ENCODE measurements at places on chromosomes 5 and 9.

- peak; percentile 75 for DNase-seq
Measured at GRCh38 chr5:39283231-39283818, 64.0 kb upstream of the FYB1 start.

DNA sequence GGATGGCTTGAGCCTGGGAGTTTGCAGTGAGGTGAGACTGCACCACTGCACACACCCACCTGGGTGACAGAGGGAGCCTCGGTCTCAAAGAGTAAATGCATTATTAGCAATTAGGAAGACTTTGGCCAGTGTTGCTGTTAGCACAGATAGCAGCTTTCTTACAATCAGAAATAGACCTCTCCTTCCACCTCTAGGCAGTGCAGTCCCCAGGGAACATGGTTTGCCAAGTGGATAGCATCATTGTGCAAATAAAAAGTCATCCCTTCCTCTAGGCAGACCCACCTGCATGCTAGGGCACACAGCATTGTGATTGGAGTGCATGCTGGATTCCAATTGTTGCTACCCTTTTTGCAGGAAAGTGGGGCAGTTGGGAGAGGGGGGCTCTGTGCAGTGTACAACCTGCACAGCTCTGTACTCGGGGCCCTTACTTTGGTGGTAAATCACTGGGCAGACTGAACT, 77.9 kb upstream of the KLF9 start:
- no peak for DNase-seq

DNA sequence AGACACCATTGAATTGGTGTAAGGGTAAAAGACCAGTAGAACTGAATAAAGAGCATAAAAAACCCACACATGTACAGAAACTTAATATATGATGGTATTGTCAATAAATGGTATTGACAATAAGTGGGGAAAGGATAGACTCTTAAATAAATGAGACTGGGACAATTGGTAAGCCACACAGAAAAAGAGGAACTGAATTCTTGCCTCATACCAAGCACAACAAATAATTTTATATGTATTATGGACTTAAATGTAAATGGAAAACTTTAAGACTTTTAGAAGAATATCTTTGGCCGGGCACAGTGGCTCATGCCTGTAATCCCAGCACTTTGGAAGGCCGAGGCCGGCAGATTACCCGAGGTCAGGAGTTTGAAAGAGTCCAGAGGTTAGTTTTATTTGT, 37.9 kb upstream of the PPP2CA start:
- DNase-seq = no peak

- no peak for DNase-seq
Measured at GRCh38 chr5:655406-655805, 37.7 kb downstream of the TPPP start.

GRCh38 chr9:86526021-86526420, 171.8 kb upstream of the TUT7 start:
- DNase-seq = no peak

DNA sequence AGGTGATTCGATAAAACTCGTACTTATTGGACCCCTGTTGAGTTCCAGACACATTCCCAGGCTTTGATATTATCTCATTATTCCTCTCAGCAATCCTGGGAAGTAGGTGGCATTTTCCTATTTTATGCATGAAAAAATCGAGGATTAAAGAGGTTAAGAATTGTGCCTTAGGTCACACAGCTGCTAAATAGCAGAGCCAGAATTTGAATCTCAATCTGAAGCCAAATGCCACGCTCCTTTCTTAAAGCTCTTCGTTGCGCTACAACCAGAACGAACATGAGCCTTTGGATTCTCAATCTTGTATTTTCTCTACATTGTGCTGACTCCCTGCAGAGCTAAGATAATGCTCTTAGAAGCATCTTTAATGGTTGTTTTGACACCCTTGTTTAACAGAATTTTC, 527.8 kb upstream of the TLE4 start:
- DNase-seq = no peak

DNA sequence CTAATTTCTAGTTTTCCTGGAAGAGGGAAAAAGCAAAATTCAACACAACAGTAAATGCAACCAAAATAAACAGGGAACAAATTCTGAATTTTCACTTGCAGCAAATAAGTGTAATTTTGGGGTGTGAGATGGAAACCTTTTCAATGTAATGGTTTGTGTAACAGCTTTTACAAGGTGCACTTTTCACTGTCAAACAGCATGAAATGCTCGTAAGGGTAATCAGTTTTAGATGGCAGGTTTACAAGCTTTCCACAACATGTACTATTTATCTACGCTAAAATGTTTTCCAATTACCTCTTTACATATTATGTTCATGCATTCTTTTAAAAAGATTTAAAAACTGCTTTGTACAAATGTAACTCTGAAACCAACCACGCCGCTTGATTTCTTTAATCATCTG, 115.3 kb downstream of the RFX3 start:
- DNase-seq = no peak

DNA sequence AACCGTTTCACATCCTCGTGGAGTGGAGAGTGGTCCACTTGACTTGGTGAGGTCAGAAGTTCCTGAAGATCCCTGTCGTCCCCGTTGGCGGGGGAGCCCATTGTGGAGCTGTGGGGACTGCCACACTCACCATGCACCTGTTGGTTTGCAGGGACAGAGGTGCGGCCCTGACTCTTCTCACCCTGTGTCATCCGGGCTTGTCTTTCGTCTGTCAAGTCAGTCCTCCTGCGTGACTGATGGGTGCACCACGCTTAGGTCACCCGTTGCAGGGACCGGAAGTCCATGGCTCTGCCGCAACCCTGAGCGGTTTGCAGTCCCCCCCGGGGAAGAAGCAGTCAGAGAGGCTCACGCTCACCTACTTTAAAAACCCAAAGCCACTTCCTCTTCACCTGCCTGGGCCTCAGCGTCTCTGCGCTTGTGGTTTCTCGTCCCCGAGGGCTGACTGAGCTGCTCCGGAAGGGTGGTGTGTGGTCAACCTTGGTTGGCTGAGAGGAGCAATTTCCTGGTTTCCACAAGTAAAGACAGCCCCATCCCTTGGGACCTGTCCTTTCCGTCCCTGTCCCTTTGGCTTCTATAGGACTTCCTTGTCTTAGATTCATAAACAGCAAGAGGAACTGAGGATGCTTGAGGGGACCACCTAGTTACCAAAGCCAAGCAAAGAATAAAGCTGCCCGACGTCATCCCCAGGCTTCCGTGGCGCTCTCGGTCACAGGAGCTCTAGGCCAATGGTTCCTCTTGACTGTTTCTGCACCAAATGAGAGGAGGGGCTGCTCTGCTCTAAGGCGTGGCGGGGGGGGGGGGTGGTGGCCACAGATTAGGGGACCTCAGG, 53.2 kb downstream of the USP20 start:
- no peak for DNase-seq

DNA sequence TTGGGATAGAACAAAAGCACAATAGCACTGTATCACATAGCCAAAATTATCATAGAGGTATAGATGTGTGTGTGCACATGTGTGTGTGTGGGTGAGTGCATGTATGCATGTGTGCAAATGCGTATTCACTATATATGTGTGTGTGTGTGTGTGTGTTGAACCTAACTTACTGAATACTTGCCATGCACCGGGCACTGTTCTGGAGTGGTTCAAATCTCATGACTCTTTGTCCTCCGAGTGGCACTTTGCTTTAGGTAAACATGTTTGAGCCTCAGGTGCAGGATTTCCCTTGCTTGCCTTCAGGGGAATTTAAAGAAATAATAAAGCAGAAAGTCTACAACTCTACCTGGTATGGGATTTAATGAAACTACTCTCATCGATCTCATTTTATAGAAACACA, 183.5 kb upstream of the GDNF start:
- DNase-seq = no peak

- DNase-seq = no peak
Measured at GRCh38 chr9:79447762-79448161, 124.0 kb upstream of the TLE4 start.

DNA sequence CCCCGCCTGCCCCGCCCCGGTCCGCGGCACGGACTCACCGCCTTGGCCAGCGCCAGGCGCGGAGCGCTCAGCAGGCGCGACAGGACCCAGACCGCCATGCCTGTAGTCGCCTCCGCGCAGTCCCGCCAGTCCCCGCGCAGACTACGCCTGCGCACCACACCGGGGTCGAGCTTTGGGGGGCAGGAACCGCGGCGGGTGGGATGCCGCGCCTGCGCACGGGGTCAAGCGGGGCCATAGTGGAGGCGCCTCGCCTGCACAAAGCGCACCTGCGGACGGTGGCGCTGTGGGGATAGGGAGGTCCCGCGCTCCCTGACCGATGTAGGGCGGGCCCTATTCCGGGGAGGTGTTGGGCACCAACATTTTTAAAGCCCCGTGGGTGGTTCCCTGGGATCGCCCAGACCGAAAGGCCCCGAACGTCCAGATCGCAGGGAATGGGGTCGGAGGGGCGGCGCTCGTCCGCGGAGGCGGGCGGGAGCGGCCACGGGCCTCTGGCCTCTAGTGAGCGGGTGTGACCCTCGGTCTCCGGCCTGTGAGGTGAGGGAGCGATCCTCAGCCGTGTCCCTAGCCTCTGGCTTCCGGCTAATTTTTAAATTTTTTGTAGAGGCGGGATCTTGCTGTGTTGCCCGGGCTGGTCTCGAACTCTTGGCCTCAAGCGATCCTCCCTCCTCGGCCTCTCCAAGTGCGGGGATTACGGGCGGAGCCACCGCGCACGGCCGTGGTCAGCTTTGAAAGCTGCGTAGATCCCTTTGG, 70.8 kb upstream of the LPCAT1 start:
- peak; percentile 50 for DNase-seq

GRCh38 chr5:139961435-139962157, 81.5 kb downstream of the NRG2 start:
- DNase-seq = no peak

- DNase-seq = no peak
Measured at GRCh38 chr9:88936668-88937067, 54.6 kb upstream of the S1PR3 start.

GRCh38 chr9:105994970-105995369, 300.6 kb downstream of the TMEM38B start:
- peak; percentile 36 for DNase-seq

DNA sequence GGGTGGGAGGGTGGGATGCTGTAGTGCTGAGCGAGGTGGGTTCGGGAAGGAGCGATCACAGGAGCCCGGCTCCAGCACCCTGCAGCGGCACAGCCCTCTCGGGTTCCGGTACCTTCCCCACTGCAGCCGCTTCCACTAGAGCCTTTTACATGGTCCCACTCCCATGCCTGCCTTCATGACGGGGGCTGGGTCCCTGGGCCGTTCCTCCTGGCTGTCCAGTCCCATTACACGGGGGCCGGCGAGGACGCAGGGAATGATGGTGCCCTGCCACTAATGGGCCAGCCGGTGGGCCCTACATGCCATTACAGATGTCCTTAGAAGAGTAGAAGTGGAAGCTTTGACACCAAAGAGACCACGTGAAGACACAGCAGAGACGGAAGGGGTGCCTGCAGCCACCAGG, 104.6 kb upstream of the PPP1R26 start:
- no peak for DNase-seq

GRCh38 chr5:33346534-33346933, 94.2 kb upstream of the TARS1 start:
- DNase-seq = no peak

GRCh38 chr9:68905129-68905528, 108.8 kb downstream of the PRKACG start:
- no peak for DNase-seq

GRCh38 chr5:43353668-43354067, 40.5 kb upstream of the HMGCS1 start:
- no peak for DNase-seq

GRCh38 chr5:14305045-14305444, 161.9 kb downstream of the TRIO start:
- DNase-seq = peak; percentile 85

GRCh38 chr9:112696461-112696860, 21.5 kb downstream of the INIP start:
- no peak for DNase-seq

- DNase-seq = no peak
Measured at GRCh38 chr5:160048131-160048530, 39.2 kb downstream of the TTC1 start.

DNA sequence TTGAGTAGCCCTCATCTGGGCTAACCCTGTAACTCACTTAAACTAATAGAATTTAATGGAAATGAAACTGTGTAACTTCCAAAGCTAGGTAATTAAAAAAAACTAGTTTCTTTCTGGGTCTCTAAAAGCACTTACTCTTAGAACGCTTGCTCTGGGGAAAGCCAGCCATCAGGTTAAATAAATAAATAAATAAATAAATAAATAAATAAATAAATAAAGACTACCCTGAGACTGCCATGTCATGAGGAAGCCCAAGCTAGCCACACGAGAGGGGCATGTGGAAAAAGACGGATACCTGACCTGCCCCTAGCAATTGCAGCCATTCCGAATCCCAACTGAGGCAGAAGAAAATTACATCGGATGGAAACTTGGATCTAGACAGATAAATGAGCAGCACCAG, 51.3 kb upstream of the FER start:
- no peak for DNase-seq

Measured in EL (cell line).